ENCODE measurements at places on chromosomes 1 and 21. TPM values are rescaled to one million over a fixed set of nuclear protein-coding genes. Genes with fewer than 3 reads are reported as not detected.
A peak's percentile ranks its signal among the peaks of the same experiment; 100 is the strongest.

The BTBD8 gene
- 7.5 TPM for total RNA-seq

The ERG gene
- total RNA-seq: not detected

The FAM110D gene
- not detected for total RNA-seq

The A3GALT2 gene
- total RNA-seq: not detected

The VANGL2 gene
- not detected for total RNA-seq

The CFAP107 gene
- total RNA-seq: not detected

The MSH4 gene
- total RNA-seq: 0.87 TPM

- H3K4me1 ChIP-seq: peaks cover 22% of the 10 kb centered on the region
- H3K27ac ChIP-seq: no peak overlapping the region
- H3K27me3 ChIP-seq: no peaks in the 10 kb centered on the region
- DNase-seq: peak; percentile 83
- H3K4me3 ChIP-seq: no peak overlapping the region
- no peaks in the 10 kb centered on the region for H3K36me3 ChIP-seq
These were observed 131.4 kb downstream of the HS2ST1 start for GRCh38 chr1:87045761-87046304.

DNA sequence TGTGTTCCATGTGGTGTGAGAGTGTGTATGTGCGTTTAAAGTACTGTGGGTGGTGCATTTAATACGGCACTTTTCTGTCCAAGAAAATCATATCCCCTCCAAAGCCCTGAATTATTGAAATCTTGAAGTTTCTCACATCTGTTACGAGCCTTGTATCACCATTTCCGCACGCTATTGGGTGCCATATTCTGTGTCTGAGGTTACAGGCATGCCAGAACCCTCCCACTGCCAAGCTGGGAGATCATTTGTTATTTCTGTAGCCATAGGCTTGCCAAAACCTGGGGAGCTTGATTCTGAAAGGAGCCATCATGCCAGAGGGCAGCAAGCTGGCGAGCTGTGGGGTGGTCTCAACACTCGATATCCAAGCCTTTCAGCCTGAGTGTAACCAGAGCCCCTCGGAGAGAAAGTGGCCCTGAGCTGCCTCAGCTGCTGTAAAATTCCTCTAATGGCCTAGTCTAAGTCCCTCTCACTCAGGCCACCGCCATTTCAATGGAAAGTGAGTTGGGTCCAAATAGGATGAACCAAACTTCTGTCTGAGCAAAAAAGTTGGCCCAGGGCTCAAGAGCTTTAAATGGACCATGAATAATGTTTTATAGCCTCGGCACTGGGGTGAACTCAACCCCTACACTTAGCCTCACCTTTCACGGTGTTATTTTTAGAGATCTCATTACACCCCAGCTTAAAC lies 298.4 kb upstream of the DUSP10 start:
- H3K4me3 ChIP-seq: no peak overlapping the region
- H3K36me3 ChIP-seq: no peaks in the 10 kb centered on the region
- DNase-seq: no peak
- H3K4me1 ChIP-seq: no peaks in the 10 kb centered on the region

DNA sequence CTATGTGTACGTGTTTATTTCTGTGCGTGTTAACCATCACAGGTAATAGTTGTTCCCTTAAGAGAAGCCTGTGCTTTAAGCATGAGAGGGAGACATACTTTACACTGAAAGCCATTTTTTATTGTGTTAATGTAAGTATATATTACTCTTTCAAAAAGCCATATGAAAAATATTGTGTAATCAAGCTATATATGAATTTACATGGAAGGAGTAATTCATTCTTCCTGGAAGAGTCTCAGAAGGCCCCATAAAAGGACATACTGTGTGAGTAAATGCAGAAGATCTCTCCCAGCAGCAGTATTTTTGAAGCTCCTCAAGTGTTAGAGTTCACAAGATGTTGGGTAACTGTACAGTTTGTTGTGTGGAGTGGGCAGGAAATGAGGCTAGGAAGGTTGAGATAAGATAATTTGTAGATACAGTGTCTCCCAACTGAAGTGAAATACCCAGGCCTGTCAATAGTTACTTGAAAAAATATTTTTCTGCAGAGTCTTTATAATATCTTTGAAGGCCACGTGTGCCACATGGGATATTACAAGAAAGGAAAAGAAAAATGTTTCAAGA lies 138.3 kb downstream of the PTGER3 start:
- no peaks in the 10 kb centered on the region for H3K4me1 ChIP-seq
- H3K36me3 ChIP-seq: no peaks in the 10 kb centered on the region
- no peak overlapping the region for H3K27ac ChIP-seq
- H3K27me3 ChIP-seq: no peaks in the 10 kb centered on the region
- no peak for DNase-seq

DNA sequence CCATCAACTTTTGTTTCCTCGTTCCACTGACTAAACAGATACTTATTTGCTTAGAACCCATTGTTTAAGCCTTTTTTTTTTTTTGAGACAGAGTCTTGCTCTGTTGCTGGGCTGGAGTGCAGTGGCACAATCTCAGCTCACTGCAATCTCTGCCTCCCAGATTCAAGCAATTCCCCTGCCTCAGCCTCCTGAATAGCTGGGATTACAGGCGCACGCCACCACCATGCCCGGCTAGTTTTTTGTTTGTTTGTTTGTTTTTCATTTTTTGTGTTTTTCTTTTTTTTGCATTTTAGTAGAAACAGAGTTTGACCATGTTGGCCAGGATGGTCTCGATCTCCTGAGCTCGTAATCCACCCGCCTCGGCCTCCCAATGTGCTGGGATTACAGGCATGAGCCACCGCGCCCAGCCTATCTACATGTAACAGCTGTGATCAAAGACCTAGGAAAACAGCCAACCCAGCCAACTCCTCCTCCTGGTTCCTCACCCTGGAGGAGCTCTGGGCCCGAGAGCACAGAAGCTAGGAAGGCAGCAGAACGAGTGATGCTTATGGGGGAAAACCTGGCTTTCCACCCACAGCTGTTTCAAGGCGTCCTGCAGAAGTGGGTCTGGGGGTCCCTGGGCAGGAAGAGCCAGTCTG lies 32.9 kb downstream of the KCNN3 start:
- no peak overlapping the region for H3K4me3 ChIP-seq
- no peaks in the 10 kb centered on the region for H3K36me3 ChIP-seq
- no peaks in the 10 kb centered on the region for H3K27me3 ChIP-seq
- no peaks in the 10 kb centered on the region for H3K4me1 ChIP-seq
- DNase-seq: no peak

GRCh38 chr1:112509005-112509659 lies 367 bp downstream of the WNT2B start:
- H3K27ac ChIP-seq: no peak overlapping the region
- H3K4me3 ChIP-seq: peak overlapping the region; percentile 67
- no peaks in the 10 kb centered on the region for H3K36me3 ChIP-seq
- H3K4me1 ChIP-seq: peaks cover 13% of the 10 kb centered on the region

DNA sequence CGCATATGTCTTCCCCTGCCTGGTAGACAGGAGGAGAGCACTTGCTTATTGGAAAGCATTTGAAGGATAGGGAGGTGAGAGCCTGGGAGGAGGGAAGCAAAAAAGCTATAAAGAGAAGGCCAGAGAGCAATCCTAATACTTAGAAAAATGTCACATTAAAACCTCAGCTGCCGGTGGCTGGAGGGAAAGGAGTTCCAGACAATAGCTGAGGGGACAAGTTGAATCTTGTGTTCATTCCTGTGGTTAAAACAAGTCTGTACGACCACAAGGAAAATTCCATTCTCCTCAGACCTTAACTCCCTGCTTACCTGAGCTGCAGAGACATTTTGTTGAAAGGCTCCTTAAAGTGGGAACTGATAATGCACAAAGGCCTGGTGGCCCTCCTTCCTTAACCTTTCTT lies 218.8 kb upstream of the CAMK1G start:
- H3K27me3 ChIP-seq: no peaks in the 10 kb centered on the region
- H3K27ac ChIP-seq: no peak overlapping the region
- H3K4me3 ChIP-seq: no peak overlapping the region
- no peaks in the 10 kb centered on the region for H3K36me3 ChIP-seq
- no peaks in the 10 kb centered on the region for H3K4me1 ChIP-seq

- H3K27me3 ChIP-seq: no peaks in the 10 kb centered on the region
- no peaks in the 10 kb centered on the region for H3K4me1 ChIP-seq
- H3K4me3 ChIP-seq: no peak overlapping the region
- no peak for DNase-seq
These were observed 372.6 kb downstream of the AGBL4 start for GRCh38 chr1:49651136-49651535.

DNA sequence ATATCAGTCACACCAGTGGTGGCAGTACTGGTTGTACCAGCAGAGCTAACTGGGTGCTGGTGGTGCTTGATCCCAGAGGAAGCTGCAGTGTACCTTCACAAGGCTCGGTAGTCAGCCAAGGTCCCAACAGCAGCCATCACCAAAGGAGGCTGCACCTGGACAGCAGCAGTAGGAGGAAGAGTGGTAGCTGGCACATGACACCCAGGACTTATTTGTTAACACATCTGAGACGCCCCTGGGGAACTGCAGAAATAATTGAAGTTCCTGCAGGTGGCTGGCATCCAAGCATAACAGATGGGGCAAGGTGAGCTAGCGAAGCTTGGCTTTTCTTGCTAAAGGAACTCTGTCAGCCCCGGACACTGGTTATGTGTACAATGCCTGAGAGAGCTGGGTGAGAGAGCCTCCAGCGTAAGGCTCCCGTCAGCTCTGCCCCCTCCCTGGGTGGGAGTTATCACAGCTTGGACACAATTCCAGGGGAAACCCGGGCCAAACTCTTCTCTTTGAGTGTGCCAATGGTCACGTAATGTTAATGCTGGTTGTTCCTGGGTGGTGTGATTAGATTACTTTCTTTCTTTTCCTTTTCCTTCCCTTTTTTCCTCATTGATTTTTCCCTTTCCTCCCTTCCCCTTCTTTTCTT lies 29.1 kb upstream of the PARP1 start:
- H3K27me3 ChIP-seq: no peaks in the 10 kb centered on the region
- H3K36me3 ChIP-seq: no peaks in the 10 kb centered on the region
- no peak for DNase-seq
- H3K4me3 ChIP-seq: no peak overlapping the region
- no peak overlapping the region for H3K27ac ChIP-seq

- no peaks in the 10 kb centered on the region for H3K4me1 ChIP-seq
- no peaks in the 10 kb centered on the region for H3K27me3 ChIP-seq
- no peak overlapping the region for H3K4me3 ChIP-seq
- H3K27ac ChIP-seq: no peak overlapping the region
- H3K36me3 ChIP-seq: no peaks in the 10 kb centered on the region
These were observed 61.2 kb downstream of the AK4 start for GRCh38 chr1:65209005-65209885.

DNA sequence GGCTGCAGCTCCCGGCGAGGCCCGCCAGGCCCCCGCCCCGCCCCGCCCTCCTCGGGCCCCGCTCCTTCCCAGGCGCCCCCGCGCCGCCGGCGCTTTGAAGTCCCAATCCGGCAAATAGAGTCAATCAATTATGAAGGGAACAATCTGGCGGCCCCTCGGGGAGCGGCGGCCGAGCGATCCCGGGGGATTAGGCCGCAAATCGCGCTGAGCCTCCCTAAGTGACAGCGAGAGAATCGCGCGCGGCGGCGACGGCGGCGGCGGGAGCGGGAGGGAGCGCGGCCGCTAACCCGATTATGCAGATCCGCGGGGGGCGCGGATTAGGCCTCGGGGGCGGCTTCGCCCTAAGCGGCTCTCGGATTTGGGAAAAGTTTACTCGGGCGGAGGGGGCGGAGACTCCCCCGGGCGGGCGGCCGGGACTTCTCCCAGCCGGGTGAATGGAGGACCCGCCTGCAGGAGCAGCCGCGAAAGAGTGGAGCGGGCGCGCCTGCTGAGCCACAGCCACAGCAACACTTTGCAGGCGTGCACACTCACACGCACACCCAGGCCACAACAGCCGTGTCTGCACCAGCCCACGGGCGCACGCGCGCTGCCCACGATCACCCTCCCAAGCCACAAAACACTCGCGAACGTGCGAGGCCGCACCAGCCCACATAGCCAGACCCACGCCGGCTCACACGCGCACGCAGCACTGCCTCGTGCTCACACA lies 23.0 kb upstream of the DMBX1 start:
- no peak overlapping the region for H3K27ac ChIP-seq
- H3K4me1 ChIP-seq: peaks cover 4% of the 10 kb centered on the region
- no peak for DNase-seq
- H3K27me3 ChIP-seq: peaks cover 19% of the 10 kb centered on the region

- no peak overlapping the region for H3K4me3 ChIP-seq
- H3K27ac ChIP-seq: no peak overlapping the region
- H3K36me3 ChIP-seq: no peaks in the 10 kb centered on the region
- no peak for DNase-seq
- no peaks in the 10 kb centered on the region for H3K27me3 ChIP-seq
These were observed 876 bp downstream of the KCNJ15 start for GRCh38 chr21:38257667-38258066.

GRCh38 chr1:173084292-173084691 lies 33.6 kb upstream of the TNFSF18 start:
- H3K27me3 ChIP-seq: no peaks in the 10 kb centered on the region
- no peak overlapping the region for H3K27ac ChIP-seq
- no peak overlapping the region for H3K4me3 ChIP-seq

DNA sequence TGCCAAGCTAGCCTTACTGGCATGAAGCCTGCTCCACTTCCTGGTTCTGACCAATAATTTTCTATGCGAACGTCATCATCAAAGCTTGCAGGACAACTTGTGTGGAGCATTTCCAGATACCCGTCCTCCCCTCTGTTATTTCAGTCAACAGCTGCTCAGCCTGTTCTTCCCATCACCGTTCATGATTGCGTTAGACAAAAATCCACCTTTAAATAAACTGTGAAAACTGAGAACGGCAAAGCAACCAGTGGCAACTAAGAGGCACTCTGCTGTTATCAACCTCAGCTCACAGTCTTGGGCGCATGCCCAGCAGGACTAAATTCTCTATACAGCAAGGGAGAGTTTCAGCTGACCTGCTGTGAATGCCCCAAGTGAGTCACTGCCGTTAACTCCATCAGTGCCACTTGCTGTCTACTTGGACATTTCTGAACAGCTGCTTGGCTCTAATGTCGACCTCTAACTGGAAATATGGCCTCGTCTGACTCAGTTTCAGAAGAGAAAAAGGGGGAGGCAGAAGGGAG lies 207.4 kb upstream of the RUNX1 start:
- DNase-seq: no peak
- H3K4me3 ChIP-seq: no peak overlapping the region
- H3K27me3 ChIP-seq: no peaks in the 10 kb centered on the region
- no peak overlapping the region for H3K27ac ChIP-seq

DNA sequence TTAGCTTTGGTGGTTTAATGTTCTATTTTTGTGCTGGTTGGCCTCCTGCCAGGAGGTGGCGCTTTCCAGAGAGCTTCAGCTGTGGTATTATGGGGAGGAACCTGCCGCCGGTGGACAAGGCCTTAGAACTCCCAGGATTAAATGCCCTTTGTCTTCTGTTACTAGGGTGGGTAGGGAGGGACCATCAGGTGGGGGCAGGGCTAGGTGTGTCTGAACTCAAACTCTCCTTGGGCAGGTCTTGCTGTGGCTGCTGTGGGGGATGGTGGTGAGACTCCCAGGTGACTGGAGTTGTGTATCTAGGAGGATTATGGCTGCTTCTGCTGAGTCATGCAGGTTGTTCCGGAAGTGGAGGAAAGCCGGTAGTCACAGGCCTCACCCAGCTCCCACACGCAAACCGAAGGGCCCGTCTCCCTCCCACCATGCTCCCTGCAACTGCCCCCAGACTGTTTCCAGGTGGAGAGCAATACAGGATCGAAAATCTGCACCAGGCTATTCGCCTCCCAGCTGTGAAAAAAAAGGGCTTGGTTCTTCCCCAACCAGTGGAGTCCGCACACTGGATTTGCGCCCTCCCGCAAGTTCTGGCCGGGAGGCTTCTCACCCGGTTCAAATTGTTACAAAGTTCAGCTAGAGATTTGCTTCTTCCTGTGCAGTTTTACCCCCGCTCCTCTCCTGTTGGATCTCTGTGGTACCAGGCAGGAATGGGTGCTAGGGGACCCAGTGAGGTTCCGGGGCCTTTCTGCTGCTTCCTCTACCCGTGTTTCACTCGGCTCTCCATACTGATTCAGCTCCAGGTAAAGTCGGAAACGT lies 220.5 kb downstream of the CENPF start:
- no peaks in the 10 kb centered on the region for H3K4me1 ChIP-seq
- no peaks in the 10 kb centered on the region for H3K27me3 ChIP-seq
- no peak for DNase-seq
- H3K27ac ChIP-seq: no peak overlapping the region
